ENCODE measurements at places on chromosomes 16 and 17.

GRCh38 chr17:75030161-75030560 is 16.6 kb downstream of the ATP5PD start:
- no peak for DNase-seq

GRCh38 chr16:65975049-65975708 is 391.3 kb upstream of the CDH5 start:
- no peak for DNase-seq

DNA sequence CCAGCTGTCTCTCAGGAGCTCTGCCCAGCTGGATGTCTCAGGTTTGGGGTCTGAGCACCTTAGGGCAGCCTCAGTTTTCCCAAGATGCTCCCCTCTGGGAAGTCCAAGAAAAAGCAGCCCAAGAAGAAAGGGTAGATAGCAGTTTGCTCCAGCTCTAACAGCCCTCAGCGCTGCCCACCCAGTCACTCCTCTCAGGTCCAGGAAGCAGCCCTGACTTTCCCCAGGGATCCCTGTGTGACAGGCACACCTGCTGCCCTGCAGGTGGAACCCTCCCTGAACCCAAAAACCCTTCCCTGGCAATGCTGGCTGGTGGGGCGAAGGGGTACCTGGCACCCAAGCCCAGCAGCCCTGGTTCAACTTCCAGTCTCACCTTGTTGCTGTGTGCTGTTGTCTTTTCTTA is 48.1 kb downstream of the BEAN1 start:
- DNase-seq, result no peak

GRCh38 chr16:17261197-17261858 is 209.4 kb downstream of the XYLT1 start:
- DNase-seq, result no peak

DNA sequence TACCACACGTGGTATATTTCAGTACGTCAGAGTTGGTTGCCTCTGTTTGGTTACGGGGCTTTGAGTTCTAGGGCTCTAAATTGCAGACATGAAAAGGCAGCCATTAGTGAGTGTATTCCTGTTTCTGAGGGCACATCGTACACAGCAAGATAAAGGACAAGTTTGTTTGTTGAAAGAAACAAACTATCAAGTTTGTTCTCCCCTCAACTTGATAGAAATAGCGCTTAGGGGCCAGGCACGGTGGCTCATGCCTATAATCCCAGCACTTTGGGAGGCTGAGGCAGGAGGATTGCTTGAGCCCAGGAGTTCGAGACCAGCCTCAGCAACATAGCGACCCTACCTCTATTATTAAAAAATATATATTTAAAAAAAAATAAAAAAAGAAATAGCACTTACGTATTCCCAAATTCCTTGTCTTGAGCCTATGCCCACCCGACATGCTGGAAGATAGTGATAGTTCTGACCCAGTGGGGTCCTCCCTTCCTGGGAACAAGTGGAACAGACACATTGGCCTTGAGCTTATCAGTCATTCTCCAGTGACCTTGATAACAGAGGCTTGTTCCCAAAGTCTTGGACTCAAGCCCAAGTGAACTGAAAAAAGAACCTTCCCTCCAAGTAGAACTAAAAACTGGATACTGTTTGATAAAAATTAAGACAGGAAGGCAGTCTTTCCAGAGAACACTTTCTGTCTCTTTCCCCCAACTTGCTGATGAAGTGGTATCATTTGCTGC is 139.9 kb upstream of the CACNG3 start:
- DNase-seq, result no peak

- no peak for DNase-seq
Measured at GRCh38 chr17:30393911-30394867, 15.5 kb downstream of the CPD start.

DNA sequence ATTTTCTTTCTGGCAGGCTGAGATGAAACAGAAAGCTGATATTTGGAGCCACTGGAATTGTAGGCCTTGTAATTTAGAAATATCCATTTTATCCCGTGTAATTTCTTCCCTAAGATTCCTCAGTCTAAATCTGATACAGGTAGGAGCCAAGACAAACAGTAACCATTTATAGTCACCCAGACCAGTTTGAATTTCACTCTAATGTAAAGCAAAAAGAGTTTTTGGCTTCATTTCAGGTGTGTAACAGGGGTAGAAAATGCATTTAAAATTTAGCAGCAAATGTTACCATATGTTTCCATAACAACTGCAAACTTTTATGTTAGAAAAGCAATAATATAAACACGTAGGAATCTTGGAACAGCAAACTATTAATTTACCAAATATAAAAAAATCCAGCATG is 249.4 kb downstream of the FTO start:
- DNase-seq, result no peak

- no peak for DNase-seq
Measured at GRCh38 chr16:71852561-71852960, 6.8 kb downstream of the ATXN1L start.

DNA sequence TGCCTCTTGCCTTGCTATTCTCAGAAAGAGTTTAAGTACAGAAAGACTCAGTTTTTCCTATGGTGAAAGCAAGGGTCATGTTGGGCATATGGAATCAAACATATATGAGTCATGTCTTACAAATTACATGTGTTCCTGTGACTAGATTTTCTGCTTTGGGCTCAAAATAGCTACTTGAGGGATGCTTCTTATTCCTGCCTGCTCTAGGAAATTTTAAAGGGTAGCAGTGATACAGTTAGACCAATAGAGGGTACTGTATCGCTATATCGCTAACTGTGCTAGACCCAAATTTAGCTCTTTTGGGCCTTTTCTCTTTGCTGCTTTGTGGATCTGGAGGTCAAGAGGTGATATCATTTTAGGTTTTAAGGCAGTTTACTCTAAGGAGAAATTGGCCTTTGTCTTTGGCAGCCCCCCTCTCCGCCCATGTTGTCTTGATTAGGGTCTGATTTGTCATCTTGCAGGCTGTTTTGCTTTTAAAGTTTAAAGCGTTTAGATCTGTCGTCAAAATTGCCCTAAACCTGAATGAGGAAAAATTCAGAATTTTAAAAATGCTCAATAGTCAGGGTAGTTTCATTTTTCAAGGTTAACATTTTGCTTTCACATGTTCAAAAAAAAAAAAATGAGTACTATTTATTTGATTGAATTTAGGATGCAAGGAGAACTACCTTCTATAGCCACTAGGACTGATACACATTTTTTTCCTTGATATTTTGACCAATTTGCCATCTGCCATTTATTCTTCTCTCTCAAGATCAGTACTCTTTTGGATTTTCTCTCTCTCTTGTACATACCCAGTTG is 8.8 kb downstream of the NFATC3 start:
- DNase-seq, result no peak

DNA sequence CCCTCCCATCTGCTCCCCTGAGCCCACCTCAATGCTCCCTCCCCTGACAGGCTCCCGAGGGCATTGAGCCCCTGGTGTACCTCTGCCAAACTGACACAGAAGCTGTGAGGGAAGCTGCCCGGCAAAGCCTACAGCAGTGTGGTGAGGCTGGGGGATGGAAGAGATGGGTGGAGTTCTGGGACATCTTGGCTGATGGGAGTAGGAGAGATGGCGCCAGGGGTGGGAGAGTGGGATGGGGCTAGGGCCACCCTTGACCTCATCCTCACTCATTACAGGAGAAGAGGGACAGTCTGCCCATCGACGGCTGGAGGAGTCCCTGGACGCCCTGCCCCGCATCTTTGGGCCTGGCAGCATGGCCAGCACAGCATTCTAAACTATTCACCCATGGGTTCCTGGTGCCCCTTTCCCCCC is 16.2 kb upstream of the CTCF start:
- no peak for DNase-seq

DNA sequence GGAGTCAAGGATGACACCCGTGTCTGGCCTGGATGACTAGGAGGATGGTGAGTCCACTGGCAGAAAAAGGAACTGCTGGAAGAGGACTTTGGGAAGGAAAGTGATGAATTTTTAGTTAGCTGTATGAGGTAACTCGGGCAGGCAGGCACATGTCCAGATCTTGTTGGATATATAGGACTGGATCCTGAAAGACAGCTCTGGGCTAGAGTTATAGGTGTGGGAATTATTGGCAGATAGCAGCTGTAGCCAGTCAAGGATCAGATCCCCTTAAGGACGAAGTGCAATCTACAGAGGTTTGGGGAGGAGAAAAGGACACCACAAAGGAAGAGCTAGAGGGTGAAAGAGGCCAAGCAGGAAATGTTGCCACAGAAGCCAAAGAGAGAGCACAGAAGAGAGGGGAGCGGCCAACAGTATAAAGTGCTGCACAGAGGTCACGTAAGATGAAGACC is 10.1 kb downstream of the CYB5D1 start:
- no peak for DNase-seq

GRCh38 chr17:34227707-34228106 is 27.4 kb upstream of the CCL2 start:
- no peak for DNase-seq

DNA sequence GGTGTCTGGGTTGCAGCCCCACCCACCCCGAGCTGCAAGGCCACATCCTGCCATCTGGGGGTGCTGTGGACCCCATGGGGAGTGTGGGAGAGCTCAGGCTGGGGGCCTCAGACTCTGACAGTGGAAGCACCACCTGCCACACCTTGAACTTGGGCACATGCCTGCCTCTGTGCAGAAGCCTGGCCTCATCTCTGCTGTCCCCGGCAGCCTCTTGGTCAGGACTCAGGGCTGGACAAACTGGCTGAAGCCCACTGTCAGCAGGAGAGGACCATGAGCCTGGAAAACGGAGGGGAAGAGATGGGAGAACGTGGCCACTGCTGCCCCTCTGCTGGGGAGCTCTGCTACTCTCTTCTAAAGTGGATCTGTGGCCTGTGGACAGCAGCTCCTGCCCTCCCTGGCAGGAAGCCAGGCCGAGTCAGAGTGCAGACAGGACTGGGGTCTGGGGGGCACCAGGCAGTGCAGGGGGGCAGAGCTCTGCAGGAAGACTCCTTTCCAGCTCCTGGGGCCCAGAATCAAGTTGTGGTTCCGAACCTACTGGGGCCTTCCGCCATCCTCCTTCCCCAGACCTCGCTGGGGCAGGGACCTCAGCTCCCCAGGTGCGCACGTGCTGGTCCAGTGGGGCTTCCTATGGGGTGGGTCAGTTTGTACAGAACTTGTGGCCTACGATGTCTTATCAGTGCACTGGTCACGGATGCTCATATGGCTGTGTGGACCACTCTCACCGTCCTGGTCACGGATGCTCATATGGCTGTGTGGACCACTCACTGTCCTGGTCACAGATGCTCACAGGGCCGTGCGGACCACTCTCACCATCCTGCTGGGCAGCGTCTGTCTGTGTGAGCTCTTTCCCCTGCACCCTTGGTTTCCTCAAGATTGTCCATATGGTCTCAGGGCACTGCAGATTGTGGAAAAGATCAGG is 207.7 kb downstream of the LAT start:
- no peak for DNase-seq

DNA sequence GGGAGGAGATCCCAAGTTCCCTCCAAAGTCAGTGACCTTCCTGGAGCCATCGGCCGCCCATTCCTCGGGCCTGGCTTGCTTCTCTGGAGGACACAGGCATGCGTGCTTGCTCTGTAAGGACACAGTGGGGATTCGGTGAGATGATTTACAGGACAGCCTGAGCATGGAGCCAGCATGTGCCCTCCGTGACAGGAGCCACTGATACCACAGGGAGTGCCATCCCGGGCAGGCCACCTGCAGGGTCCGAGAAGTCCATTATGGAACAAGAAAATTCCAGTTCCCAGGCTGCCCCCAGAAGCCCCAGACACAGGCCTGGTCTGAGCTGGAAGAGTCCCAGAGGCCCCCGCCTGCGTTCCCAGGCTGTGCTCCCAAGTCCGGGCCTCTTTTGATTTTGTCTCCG is 47.9 kb downstream of the FOXL1 start:
- no peak for DNase-seq

- no peak for DNase-seq
Measured at GRCh38 chr17:10032118-10032852, 127.2 kb upstream of the RCVRN start.

GRCh38 chr16:84423416-84423837 is 55.1 kb downstream of the ATP2C2 start:
- no peak for DNase-seq

DNA sequence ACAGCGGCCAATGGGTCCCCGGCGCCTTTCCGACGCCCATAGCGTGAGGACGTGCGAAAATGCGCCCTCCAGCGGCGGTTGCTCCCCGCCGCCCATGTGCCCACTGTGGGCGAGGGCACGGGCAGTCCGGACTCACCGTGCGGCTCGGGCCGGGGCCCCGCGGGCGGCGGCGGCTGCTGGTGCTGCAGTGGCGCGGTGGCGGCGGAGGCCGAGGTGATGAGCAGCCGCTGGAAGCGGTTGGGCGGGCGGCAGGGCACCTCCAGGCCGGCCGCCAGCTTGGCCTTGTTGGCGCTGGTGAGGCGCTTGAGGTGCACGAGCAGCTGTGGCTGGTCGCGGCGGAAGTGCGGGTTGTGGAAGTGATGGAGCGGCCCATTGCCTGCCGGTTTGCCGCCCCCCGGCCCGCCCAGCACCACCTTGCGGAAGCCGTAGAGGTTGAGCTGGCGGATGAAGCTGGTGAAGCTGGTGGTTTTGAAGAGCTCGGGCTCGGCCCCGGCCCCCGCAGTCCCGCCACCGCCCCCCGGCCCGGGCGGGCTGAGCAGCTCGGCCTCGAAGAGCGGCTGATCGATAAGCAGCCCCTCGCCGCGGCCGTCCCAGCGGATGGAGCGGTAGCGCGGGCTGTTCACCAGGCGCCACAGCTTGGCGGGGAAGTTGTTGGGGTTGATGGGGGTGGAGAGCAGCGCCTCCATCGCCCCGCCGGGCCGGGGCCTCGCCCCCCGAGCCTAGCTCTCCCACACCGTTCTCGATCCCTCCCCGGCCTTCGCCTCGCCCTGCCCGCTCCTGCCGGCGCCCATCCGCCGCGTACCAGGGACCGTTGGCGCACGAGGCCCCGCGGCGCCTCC is at the start of gene HSF5:
TSS of gene HSF5 (minus strand) at position 820 of the 839 bp plus-strand sequence. CDS start at position 686, 134 bp downstream.
- DNase-seq, result peak; percentile 62

DNA sequence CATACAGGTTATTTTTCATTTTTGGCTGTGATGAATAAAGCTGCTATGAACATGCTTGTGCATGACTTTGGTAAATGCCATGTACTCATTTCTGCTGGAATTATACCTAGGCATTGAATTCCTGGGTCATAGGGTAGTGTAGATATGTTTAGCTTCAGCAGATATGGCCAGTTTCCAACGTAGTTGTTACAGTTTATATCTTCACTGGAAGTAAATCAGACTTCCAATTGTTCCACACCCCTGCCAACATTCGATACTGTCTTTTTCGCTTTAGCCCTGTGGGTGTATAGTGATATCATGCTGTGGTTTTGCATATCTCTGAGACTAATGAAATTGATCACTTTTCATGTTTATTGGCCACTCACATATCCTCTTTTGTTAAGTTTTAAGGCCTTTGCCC is 50.4 kb downstream of the ARHGAP27 start:
- no peak for DNase-seq

- DNase-seq, result no peak
Measured at GRCh38 chr17:13862346-13862745, 207.0 kb upstream of the COX10 start.

GRCh38 chr17:77421630-77421972 is 280.8 kb downstream of the SEC14L1 start:
- DNase-seq, result no peak

GRCh38 chr17:17836818-17837379 is at the start of gene SREBF1:
TSS of gene SREBF1 (minus strand) at chr17:17836986. CDS start at chr17:17836817, 169 bp downstream.
- peak; percentile 84 for DNase-seq
